NCI-H2171 treated with DMSO at 0.1 percent for 48 hours (cell line): ENCODE measurements at places on chromosomes 3 and 15.

- DNase-seq: no peak
Measured at GRCh38 chr3:31124373-31124772, 229.9 kb upstream of the GADL1 start.

- DNase-seq: peak; percentile 86
Measured at GRCh38 chr15:40782609-40783227, 12.9 kb downstream of the C15orf62 start.

- no peak for DNase-seq
Measured at GRCh38 chr15:92247649-92248242, 145.9 kb upstream of the ST8SIA2 start.

DNA sequence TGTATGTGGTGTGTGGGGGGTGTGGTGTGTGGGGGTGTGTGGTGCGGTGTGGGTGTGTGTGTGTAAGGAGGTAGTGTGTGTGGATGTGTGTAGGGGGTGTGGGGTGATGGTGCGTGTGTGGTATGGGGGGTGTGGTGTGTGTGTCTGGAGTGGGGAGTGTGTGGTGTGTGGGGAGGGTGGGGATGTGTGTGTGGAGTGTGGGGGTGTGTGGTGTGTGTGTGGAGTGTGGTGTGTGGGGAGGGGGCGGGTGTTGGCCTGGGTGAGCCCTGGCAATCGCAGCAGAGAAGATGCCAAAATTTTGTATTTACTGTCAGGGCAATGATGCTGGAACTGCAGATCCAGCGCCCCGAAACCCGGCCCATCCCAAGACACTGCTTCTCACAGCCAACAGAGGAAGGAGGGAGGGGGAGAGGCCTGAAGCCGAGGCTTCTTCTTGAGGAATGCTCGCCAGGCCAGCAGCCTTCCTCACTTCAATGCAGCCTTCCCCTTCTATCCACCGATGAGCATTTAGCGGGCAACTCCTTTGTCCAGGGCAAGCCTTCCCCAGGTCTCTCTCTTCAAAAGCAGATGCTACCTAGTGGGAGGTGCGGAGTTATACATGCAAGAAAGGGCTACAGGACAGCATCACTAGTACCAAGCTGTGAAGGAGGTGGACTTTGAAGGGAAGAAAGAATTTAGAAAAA lies 11.9 kb upstream of the SRP14 start:
- DNase-seq: no peak

- DNase-seq: no peak
Measured at GRCh38 chr3:170040418-170040817, 2.6 kb downstream of the GPR160 start.
